ENCODE measurements at places on chromosomes 11 and 22. TPM values are rescaled to one million over a fixed set of nuclear protein-coding genes. Genes with fewer than 3 reads are reported as not detected.

SMTNL1 gene
- not detected for total RNA-seq

GRCh38 chr22:19879992-19880785, 25.5 kb upstream of the GNB1L start:
- DNase-seq: no peak

DNA sequence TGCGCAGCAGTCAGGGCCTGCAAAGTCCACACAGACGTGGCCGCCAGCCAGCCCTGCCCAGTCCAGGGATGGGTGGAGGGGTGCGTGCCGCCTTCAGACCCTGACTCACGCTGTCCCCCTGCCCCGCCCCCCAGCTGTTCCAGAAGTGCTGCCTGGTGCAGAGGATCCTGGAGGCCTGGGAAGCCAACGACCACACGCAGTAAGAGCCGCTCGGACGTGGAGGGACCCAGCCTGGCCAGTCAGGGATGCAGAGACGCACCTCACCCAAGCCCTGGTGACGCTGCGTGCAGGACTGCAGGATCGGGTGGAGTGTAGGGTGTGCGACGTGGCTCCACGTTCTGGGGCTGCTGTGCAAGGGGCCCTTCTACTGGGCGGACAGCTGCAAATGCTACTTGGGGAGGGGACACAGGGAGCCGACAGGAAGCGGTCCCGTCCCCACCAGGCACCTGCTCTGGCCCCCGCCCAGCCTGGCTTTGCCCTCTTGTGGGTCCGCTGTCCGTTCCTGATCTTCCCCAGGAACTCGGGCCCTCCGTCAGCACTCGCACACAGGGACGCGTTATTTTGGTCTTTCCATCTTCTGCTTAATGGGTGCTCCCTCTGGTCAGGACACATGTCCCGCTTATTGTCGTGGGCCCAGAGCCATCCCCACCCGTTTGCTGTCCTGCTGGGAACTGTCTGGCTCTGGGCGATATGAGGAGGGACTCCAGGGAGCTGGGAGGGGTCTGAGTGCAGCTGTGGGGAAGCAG, 42.5 kb downstream of the SBF1 start:
- no peak for DNase-seq

GRCh38 chr11:7300281-7300680, 48.6 kb downstream of the SYT9 start:
- DNase-seq: no peak

GRCh38 chr11:72969894-72970335, 155.7 kb downstream of the ATG16L2 start:
- DNase-seq: no peak

OR52E8 gene
- total RNA-seq: not detected

GRCh38 chr11:111447931-111448330, 64.3 kb downstream of the BTG4 start:
- DNase-seq: no peak

DNA sequence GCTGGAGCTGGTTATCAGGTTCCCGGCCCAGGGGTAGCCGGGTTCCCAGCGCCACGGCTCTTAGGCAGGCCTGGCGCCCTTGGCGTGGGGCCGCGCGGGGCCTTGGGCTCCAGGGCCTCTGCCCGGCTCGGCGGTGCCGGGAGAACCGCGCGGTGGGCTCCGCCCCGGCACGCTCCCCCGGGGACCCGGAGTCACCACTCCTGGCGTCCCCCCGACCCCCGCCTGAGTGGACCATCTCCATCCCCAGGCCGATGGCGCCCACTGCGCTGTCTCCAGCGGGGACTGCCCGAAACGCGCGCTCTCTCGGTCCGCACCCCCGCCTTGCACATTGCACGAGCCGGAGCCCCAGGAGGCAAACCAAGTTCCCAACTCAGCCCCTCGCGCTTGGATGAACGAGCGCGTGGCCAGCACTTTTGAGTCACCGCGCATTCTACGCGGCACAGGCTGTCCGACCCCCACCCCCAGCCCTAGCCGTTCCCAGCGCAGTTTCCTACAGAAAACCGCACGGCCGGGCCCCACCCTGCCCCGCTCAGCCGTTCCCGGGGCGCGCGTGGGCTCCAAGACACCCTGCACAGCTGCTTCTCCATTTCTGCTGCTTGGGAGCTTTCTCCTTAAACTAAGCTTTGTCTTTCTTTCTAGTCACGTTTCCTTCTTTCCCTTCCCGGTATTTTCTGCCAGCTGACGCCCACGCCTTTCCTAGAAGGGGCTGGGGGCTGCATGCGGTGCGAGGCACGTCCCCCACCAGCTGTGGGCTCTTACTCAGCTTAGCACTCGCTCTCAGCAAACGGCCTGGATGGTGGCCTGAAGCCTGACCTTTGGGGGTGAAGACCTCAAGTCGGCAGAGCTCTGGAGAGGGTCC, 650 bp upstream of the CHID1 start:
- peak; percentile 36 for DNase-seq

TYMP gene
- total RNA-seq: 44.1 TPM

GRCh38 chr11:74006743-74007304, 2.1 kb downstream of the UCP3 start:
- DNase-seq: no peak

GRCh38 chr11:118572981-118573550, 857 bp downstream of the ARCN1 start:
- DNase-seq: no peak

DNA sequence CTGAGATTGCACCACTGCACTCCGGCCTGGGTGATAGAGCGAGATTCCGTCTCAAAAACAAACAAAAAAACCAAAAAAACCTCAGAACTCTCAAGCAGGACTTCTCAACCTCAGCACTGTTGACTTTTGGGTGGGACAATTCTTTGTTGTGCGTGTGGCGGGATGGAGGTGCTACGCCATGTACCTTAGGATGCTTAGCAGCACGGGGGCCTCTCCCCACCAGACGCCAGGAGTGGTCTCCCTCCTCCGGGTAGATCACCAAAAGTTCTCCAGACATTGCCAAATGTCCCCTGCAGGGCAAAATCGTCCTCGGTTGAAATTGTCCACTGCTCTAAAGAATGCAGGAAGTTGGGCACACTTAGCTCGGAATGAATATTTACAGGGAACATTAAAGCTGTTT, 26.9 kb upstream of the ATXN10 start:
- no peak for DNase-seq

DNA sequence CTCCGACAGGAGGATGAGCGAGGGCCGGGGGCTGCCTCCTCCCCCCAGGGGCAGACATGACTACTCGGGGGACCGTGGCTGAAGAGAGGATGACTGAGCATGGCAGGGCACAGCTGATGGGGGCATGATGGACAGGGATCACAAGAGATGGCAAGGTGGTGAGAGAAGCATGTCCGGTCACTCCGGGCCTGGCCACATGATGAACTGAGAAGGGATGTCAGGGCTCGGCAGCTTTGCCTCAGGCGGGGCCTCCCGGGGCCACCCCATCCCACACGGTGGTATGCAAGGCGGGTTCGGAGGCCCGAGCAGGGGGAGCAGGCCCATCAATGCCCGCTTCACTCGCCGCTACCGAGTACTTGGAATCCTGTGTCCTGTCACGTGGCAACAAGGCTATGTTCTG, 36.6 kb upstream of the UBASH3B start:
- DNase-seq: no peak

- DNase-seq: no peak
Measured at GRCh38 chr11:42315267-42315666, 855.8 kb upstream of the LRRC4C start.

DNA sequence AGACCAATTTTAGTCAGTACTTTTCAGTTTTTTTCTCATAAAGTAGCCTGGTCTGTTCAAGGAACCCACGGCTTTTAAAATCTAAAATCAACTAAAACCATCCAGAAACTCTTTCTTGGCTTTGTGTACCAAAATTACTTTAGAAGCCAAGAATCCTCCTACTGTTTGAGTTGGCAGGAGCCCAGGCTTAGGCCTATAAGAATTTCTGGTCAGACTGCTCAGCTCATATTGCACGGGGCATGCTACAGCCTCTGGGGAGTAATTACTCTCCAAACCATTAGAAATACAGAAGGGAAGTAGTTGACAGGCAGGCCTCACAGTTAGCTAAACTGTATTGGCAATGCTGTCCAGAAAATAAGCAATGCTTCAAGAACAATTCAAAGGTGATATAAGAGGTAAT, 1862.9 kb upstream of the RAG2 start:
- DNase-seq: no peak

SAA2 gene
- total RNA-seq: 22.0 TPM

- DNase-seq: no peak
Measured at GRCh38 chr11:131370090-131370751, at the start of gene NTM. Gene NTM, plus strand, starts transcription at chr11:131370615.

GRCh38 chr11:69773626-69774353, 1.4 kb downstream of the FGF4 start:
- no peak for DNase-seq

GRCh38 chr11:13955971-13956421, 6.5 kb upstream of the SPON1 start:
- peak; percentile 43 for DNase-seq

CRYBB3 gene
- total RNA-seq: 1.8 TPM

DNA sequence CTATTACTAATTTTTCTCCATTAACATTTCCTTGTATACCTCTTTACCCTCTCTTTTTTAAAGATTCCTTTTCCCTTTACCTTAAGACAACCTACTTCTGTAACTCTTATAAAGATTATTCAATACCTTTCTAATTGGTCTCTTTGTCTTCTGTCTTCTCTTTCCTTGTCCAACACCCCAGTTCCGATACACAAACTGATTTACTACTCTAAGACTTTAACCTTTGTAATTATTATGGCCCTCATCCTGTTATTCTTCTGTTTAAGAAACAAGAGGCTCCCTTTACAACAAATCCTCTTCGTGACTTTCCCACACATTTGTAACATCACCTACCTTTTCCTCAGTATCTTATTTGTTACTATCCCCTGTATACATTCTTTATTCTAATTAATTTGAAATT, 81.8 kb downstream of the TTC17 start:
- no peak for DNase-seq

DNA sequence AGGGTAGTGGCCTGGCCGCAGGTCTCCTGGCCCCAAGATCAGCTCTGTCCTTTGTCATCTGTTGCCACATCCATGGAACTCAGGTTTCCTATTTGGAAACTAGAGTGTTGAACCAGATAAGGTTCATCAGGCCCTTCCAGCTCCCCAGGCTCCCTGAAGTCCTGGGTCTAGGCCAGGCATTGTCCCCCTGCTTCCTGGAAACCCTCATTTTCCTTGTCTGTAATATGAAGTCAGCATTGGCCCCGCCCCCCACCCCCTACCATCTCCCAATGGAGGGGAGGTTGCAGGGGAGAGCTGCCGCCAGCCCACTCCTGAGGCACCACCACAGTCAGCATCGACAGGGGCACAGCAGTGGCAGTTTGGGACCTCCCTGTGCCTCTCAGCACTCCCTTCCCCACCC, 9.0 kb upstream of the MS4A10 start:
- no peak for DNase-seq

FOLR2 gene
- not detected for total RNA-seq

GRCh38 chr11:19915808-19916207, 203.2 kb downstream of the NAV2 start:
- no peak for DNase-seq

GRCh38 chr11:47233051-47233450, 15.6 kb downstream of the ACP2 start:
- DNase-seq: no peak

LARGE1 gene
- total RNA-seq: 11.6 TPM

DNA sequence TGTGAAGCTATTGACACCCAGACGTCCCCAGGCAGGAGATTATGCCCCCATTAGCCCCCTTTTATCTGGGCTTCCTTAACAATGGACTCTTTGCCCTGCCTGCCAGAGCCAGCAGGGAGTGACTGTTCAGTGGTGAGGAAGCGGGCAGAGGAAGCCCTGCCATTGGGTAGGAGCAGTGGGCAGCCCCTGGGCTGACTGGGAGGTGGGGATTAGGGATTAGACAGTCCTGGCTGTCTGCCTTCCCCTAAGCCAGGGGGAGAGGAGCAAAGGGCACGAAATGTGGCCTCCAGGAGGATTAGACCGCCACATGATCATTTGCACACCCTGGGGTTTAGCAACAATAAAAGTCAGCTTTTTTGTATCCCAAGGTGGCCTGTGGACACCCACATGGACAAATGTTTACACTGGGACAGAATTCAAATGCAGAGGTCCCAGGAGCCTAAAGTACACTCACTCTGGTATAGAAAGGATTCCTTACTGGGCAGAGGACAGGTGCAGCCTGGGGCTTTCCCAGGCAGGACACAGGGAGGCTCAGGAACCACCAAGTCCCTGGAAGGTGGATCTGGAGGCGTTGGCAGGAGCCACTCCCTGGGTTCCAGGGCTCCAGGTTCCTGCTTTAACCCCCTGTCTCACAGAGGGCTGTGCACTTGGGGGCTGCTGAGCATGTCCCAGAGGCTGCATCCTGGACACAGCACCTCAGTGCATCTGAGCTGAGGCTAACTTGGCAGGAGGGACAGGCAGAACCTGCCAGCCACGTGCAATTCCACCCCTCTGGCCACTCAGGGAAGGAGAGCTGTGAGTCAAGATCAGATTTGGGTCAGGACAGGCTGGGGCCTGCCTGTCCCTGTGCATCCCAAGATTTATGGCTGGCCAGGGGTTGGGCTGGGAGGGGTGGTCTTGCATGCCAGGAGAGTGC, 2.1 kb downstream of the PNPLA3 start:
- DNase-seq: no peak

GRCh38 chr22:24497841-24498258, 2.7 kb downstream of the UPB1 start:
- DNase-seq: no peak

SERHL2 gene
- 0.45 TPM for total RNA-seq

GRCh38 chr11:116697011-116697410, 75.8 kb downstream of the BUD13 start:
- no peak for DNase-seq

DNA sequence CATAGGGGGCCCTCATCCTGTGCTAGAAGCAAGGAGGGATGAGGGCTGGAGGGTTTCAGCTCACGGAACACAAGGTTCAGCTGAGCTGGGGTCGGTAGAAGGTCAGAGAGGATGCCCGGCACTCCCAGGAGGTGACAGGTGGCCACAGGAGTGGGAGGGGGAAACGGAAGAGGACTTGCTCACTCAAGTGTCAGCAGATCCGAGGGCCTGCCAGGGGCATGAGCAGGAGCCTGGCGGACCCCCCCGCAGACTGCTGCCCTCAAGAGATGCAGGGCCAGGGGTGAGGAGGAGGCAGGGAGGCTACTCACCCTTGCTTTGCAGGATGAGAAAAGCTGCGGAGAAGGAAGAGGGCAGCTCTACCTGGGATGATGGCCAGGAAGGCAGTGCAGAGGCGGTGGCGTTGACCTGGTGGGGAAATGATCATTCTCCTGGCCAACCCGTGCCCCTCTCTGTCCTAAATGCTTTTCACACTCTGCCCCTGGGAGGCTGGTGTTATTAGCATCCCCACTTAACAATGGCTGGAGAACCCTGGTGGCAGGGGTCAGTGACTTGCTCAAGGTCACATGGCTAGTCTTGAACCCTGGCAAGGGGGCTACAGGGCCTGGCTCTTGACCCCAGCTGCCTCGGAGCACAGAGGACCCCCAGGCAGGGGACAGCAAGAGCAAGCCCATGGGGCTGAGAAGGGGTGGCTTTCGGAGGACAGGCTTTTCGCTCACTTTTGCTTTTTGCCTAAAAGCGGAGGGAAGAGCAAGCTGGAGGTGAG, 30.1 kb upstream of the CSNK1E start:
- DNase-seq: no peak

DNA sequence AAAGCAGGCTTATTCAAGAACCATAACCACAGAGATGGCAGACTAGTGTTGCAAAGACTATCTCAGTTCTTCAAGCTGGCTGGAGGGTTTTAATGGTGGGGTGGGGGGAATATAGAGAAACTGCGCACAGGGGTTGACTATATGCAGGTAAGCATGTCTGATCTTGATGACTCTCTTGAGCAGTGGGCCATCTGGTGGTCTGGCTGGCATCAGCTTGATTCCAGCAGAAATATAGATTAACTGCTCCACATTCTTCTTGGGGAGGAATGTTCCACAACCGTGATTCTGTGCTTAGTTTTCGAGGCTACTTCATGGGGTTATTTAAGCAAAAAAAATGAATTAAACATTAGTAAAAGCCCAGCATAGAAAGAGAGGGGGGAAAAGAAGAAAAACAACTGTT, 158.8 kb upstream of the PGR start:
- DNase-seq: no peak

Data from Calu3 (cell line).